Activated gamma-delta T cell treated with anti-CD3 and anti-CD28 coated beads, Interleukin-2, amount 50 U/mL, for 16 hours (primary cell): ENCODE measurements at places on chromosomes 7 and 10.

GRCh38 chr7:26493737-26494428, 202.2 kb downstream of the SNX10 start:
- no peak for DNase-seq

DNA sequence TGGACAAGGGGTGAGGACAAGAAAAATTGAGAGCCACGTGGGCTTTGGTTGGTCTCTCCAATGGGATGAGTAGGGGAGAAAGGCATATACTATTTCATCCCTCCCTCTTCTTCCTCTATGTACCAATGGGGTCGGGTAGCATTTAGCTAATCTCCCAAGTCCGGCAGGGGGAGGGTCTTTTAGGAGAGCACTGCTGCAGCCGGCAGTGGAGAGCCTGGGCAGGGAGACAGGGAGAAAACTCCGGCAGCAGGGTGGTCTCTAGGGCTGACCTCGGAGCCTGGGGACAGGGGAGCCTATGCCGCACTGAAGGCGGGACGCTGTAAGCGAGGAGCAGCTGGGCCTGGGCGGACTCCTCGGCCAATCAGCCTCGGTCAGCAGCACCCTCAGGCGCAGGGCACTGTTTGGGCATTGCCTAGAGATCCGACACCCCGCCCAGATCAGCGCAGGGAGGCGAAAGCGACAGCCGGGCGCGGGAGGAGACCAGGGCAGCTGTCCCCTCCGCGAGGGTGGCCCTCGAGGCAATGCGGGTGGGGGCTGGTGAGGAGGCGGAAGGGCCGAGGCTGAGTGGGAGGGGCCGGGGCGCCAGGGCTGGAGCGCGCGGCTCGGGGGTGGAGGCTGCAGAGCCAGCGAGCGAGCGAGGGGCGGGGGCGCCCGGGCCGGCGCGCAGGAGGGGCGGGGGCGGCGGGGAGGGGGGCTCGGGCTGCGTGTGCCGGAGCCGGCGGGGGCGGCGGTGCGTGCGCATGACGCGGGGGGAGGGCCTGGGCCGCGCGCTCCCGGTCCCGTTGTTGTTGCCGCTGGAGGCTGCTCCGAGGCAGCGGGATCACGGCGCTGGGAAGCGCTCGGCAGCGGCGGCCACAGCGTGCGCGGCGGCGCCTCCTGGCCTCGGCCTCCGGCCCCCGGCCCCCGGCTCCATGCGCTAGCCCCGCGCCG, at the start of gene AGAP3:
Gene AGAP3 (plus strand): TSS at position 785 of the 930 bp plus-strand sequence. CDS start 267 bp downstream, outside the sequence.
- DNase-seq: no peak

- no peak for DNase-seq
Observed at GRCh38 chr10:89278034-89278535, 23.8 kb upstream of the IFIT2 start.

DNA sequence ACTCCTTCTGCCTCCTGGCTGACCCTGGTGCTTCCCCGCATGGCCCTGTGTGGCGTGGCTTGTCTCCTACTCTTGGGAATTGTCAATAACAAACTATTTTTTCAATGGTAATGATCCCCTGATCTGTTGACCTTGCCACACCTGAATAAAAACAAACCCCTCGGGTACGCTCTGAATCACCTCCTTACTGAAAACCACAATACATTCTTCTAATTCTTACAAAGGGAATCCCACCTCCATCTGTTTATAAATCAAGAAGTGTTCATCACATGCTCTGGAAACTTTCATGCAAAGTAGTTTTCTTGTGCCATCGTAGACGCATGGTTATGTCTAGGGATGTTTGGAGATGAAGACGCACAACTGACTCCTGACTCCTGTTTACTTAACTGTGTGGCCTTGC, 245.8 kb downstream of the FRMD4A start:
- no peak for DNase-seq

GRCh38 chr7:19101472-19101871, 16.0 kb downstream of the TWIST1 start:
- DNase-seq: no peak

DNA sequence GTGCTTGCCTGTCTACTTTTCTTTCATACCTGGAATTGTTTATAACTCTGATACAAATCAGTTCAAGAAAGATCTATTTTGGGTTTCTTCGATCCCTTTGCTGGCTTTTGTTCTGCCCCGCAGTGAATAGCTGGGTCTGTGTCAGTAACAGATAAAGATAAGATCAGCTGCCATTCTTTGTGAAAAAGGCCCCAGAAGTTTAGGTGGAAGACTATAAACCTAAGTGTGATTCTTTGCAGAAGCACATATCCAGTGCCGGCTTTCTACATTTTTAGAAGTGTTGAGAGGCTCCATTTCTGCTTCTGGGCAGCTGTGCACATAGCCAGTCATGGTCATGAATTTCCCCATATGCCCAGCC, 686.4 kb upstream of the C7orf33 start:
- no peak for DNase-seq

- DNase-seq: no peak
Observed at GRCh38 chr10:26323219-26323618, 106.6 kb downstream of the GAD2 start.

DNA sequence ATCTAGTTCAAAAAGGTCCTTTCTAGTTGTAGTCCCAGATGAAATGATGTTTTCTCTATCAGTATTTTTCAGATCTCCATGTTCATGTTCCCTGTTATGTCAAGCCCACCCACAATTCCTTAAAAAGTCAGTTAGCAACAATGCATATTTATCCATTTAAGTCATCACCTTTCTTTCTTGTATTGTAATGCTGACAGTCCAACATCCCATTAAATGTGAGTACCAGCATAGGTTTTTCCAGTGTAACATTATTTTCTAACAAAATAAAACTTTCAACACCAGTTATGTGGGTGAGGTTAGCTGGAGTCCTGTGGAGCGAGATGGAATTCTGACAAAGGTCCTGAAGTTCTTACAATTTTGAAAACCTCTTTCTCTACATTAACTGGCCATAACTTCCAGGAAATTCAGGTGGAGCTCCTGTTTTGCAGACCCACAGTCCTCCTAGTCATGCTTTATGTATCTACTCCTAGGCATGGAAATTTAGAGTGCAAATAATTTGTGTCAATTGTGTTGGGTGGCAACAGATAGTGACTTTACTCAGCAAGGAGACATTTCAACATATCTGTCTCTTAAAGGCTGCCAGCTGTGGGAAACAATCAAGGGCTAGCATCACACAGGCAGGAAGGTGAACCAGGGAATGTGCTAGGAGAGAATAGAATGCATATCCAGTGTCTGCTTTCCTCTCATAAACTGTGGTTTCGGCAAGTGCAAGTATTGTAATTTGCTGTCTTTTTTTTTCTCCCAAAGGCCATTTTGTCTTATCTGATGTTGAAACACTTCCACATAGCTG, 162.6 kb downstream of the MTERF1 start:
- DNase-seq: no peak
